ENCODE measurements at places on chromosomes 3 and 15. TPM values are rescaled to one million over a fixed set of nuclear protein-coding genes. Genes with fewer than 3 reads are reported as not detected.

DNA sequence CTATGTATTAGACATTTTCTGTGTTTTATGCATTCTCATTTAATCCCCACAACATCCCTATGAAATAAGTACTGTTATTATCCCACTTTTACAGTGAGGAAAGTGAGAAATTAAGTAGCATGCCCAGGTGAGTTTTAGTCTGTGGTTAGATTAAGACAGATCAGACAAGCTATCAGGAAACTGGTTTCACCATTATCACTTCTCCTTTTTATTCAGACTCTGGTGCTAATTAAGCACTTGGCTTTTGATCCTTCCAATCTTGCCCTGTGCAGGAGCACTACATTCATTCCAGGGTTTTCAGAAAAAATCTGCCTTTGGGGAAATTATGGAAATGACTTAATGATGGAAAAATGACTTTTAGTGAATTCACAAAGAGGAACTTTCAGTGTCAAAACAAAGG is 115.2 kb downstream of the TMEM108 start:
- no peak for DNase-seq

- no peak for DNase-seq
Measured at GRCh38 chr3:64867224-64867623, 179.4 kb upstream of the ADAMTS9 start.

DNA sequence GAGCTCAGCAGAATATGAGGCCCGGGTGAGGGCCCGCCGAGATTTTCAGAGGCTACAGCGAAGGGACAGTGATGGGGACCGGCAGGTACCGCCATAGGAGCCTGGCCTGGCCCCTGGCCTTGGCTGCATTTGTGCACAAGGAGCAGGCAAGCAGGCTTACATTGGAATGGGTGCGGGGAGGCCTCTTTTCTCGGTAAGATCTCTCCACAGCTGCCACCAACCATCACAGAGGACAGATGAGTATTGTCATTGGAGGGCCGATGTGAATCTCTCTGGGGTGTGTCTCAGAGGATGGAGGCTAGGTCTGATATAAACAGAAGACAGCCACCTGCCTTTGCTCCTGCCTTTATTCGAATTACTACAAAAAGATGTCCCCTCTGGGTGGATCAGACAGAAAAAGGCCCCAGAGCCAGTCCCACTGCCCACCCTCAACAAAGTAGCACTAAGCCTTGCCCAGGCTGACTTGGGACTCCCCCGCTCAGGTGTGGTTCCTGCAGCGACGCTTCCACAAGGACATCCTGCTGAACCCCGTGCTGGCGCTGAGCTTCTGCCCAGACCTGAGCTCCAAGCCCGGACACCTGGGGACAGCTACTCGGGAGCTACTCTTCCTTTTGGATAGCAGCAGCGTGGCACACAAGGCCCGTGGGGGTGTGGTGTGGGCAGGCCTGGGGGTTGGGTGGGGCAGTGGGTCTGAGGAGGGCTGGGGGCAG is 5.4 kb downstream of the VWA5B2 start:
- DNase-seq, result no peak

DNA sequence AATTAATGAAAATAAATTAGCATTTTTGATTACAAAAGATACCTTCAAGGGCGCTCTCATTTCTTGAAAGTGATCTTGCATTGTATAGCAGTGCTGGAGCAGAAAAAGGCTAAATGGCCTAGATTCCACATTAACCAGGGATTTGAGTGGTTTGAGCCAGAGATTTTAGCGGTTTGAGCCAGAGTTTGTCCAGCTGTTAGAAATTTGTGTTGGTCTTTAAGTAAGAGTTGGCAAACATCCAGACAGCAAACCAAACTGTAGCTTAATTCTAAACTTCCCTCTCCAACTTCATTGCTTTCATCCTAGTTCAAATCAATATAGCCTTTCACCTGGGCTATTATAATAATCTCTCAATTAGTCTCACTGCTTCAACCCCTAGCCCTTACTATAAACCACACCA is 351.7 kb downstream of the IGSF11 start:
- no peak for DNase-seq

DNA sequence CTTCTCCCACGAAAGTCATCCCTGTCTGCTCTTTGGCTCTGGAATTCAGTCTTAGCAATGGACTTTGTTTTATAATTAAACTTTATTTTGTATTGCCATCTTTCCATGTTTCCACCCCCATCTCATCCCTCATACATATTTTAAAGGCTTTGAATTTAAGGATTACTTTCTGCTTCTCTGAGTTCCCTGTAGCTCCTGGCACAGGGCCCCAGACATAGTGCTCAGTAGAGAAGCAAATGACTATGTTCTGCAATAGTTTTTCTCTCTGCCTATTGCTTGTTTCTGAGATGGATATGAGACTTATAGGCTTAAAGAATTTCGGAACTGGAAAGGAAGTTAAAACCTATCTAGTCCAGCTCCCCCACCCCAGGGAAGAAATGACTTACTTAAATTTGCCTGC is 197.0 kb downstream of the LPP start:
- DNase-seq, result no peak

GRCh38 chr3:142657033-142657432 is 60.8 kb downstream of the PLS1 start:
- no peak for DNase-seq

GRCh38 chr3:52184690-52185089 is 13.3 kb upstream of the ALAS1 start:
- no peak for DNase-seq

- DNase-seq, result no peak
Measured at GRCh38 chr3:171811295-171811912, 1.1 kb upstream of the PLD1 start.

DNA sequence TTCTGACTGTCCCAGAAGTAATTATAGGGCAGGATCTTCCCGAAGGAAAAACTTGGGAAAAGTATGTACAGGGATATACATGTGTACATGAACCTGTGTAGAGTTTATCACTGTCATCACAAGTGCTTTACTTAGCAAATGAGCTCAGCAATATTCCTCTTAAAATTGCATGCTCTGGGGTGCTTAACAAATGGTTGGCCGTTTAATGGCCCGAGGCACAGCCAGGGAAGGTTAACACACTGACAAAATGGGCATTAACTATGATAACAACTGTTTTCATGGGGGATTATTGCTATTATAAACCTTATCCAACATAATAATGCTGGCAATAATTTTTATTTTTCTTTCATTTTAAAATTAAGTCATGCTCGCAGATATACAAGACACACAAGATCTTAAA is 459.3 kb downstream of the TUSC7 start:
- DNase-seq, result no peak

- no peak for DNase-seq
Measured at GRCh38 chr15:29104566-29104880, 165.1 kb downstream of the NSMCE3 start.

DNA sequence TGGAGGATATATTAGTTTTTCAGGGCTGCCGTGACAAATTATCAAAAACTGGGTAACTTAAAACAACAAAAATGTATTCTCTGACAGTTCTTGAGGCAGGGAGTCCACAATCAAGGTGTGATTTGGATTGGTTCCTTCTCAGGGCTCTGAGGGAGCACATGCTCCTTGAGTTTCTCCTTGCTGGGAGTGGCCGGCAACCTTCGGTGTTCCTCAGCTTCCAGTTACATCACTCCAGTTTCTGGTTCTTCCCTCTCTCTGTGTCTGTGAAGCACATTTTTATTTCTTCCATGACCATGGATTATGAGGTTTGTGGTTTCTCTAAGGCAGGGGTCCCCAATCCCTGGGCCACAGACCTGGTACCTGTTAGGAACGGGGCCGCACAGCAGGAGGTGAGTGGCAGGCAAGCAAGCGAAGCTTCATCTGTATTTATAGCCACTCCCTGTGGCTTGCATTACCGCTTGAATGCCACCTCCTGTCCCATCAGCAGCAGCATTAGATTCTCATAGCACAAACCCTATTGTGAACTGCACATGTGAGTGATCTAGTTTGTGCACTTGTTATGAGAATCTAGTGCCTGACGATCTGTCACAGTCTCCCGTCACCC is 24.3 kb downstream of the LRRC28 start:
- DNase-seq, result no peak

- DNase-seq, result no peak
Measured at GRCh38 chr3:182957676-182958266, 22.6 kb downstream of the DCUN1D1 start.

DNA sequence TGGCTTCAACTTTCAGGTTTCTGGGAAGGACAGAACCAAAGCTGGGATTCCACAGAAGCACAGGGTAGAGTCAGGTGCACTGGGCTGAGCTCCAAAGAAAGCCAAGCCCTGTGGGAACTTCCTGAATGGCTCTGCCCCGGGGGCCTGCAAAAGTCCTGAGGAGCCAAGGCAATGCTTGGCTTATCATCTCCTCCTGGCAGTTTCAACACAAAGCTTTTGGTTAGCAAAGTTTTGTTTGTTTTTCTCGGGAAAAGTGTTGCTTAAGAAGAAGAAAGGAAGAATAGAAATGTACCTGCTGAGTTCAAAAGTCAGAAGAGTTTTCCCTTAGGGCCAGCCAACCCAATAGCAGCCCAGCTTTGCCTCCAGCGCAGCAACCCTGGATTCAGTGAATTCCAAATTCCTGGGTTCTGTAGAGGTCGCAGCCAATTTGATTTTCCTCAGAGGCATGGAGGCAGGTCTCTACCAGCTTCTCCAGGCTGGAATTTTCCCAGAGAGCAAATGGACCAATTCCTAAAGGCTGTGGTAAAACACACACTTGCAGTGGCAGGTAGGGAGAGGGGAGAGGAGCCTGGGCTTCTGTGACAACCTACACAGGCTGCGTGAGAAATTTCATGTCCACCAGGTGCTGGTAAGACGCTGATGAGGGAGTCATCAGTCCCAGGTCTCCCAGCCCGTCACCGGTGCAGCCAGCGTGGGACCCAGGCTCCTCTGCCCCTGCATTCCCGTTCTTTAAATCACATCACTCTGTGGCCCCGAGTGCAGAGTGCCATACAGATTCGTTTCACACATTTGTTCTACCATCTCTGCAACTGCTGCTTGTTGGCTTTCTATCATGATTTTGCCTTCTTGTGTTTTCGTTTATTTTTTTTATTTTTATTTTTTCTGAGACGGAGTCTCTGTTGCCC is 54.3 kb upstream of the SNRPA1 start:
- no peak for DNase-seq

DNA sequence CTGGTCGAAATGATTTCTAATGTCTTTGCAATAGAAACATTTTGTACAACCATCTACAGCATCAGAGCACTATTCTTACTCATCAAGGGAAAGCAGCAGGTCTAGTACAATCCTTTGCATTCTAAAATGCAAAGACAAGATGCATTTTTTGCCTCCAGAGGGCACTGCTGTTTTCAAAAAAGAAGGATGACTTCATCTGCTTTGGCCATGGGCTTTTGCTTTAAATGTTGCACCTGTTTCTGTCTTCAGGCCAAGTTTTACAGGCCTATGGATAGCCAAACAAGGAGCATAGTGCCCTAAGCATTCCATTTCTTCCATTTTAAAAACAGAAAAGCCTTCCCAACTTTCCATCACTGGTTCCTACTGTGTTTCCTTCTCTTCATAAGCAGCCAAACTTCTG is 3.4 kb downstream of the PARP9 start:
- no peak for DNase-seq

DNA sequence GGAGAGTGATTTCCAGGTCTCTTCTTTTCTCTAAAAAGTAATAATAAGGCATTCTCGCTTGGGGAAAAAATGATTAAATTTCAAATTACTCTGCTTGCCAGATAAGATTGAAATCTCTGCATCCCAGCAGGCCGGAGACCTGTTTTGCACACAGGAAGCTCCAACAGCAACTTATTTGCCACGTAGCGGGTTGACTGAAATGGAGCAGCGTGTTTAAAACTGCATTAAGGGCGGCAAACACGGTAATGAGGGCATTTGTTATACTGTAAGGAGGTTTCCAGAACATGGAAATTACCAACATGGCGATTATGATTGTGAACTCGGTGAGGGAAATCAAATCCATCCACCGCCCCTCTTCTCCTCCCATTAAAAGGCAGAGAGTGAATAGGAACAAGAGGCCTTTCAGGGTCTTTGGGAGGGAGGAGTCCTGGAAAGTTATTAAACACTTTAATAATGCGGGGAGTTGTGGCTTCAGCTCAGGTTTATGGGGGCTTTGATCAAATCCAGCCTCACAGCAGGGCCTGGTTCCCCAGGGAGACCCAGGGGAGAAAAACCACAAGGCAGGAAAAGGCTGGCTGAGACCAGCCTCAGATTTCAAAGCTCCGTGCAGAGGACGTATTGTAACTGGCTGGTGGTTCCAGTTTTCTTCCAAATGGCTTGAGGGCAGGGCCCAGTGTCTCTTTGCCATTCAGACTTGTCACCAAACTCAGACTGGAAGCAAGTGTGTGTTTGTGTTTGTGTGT is 242.3 kb downstream of the TLE3 start:
- no peak for DNase-seq

- DNase-seq, result no peak
Measured at GRCh38 chr15:76983590-76984375, 11.1 kb upstream of the PSTPIP1 start.

DNA sequence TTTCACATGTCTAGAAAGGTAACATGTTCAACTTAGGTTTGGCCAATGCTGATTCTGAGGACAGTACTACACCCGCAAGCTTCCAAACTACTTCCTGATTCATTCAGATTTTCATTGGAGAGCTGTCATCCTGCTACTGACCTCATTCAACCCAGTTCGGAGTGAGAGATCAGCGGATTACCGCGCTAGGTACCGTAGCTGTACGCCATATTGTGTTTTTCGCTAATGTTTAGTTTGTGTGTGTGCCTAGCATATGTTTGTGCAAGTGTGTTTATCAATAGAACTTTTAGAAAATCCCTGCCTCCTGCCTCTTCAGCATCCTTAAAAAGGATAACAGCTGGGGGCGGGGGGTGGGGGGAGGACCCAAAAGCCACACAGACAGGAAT is 1.1 kb downstream of the ZBTB20 start:
- no peak for DNase-seq

GRCh38 chr3:127777921-127778656 is 44.2 kb downstream of the MGLL start:
- DNase-seq, result no peak

DNA sequence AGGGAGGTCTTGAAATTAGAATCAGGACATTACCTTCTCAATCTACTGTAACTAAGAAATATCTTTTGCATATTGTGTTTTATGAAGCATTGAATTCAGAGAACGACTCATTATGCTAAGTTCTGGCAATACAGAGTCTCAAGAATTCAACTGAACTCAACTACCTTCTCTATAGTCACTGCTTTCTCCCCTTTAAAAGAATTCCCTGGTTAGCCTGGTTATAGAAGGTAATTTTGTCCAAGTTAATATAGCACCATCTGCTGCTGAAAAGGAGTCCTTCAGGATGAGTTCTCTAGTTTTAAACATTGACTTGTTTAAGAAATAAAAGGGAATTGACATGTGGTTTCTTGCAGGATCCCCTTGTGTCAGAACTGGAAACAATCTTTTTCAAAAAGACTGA is 60.2 kb downstream of the IL16 start:
- no peak for DNase-seq

- DNase-seq, result no peak
Measured at GRCh38 chr15:78320183-78320582, 20.0 kb upstream of the CRABP1 start.

Gene SMCO1
- not detected for total RNA-seq

Gene PLA2G4B
- total RNA-seq, result 2.5 TPM

Gene C3orf85
- not detected for total RNA-seq

Gene THRB
- 44.5 TPM for total RNA-seq

Gene FEZF2
- 15.0 TPM for total RNA-seq

Gene POMGNT2
- 15.9 TPM for total RNA-seq

Gene ENTPD3
- total RNA-seq, result 1.6 TPM

Gene CHRM5
- total RNA-seq, result 0.47 TPM

Gene PPP1R14D
- not detected for total RNA-seq

Gene CILP
- total RNA-seq, result 0.31 TPM

Data from occipital lobe (tissue), 3 donors.